ENCODE measurements at places on chromosomes 11 and 22.

GRCh38 chr11:128448981-128449713 lies 138.2 kb downstream of the ETS1 start:
- no peak for DNase-seq

DNA sequence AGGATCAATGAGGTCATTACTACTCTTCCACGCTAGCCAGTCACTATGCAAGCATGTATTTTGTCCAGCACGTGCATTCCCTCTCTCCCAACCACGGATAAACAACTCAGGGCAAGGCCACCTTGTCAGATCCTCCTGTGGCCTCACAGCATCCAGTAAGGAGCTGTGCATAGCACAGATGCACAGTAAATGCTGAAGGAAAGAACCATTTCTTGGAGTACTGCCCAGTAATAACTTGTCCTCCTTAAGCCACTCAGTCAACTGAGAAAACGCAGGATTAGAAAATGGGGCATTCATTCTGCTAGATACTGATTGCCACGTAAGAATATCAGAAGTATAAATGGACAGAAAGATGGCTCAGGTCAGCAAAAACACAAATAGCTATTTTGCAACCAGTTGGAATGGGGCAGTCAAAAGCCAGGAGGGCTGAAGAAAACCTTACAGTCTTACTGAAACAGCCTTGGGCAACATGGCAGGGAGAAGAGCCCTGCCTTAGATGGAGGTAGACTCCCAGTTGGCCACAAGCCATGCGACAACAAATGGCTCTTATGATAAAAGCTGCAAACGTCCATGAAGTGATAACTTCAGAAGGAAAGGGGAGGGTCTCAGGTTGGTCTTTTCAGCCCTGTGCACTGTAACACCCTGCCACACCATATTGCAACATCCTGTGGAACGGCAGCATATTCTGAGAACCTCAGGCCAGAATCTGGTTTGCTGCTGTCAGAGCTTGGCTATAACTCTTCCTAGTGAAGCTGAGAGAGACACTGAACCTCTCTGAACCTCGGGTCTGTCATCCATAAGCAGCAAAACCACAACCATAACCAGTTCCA lies 23.0 kb downstream of the PC start:
- no peak for DNase-seq

DNA sequence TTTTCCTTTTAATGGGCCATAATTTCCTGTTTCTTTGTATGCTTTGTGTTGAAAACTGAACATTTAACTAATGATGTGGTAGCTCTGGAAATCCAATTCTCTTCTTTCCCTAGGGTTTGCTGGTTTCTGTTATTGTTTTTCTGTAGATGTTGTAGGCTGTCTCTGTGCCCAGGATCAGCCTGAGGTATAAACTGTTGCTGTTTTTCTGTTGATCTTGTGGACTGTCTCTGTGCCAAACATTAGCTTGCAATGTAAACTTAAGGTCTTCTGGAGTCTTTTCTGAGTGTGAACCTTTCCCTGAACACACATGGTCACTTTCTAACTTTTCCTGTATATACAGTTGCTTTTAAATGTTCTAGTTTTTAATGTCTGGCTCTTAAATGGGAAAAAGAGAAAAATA lies 5.9 kb upstream of the TSKU start:
- DNase-seq, result no peak

GRCh38 chr22:40396882-40397281 lies 26.5 kb downstream of the SGSM3 start:
- DNase-seq, result peak; percentile 35

- no peak for DNase-seq
These were observed 72.2 kb downstream of the KCNQ1 start for GRCh38 chr11:2517016-2517385.

DNA sequence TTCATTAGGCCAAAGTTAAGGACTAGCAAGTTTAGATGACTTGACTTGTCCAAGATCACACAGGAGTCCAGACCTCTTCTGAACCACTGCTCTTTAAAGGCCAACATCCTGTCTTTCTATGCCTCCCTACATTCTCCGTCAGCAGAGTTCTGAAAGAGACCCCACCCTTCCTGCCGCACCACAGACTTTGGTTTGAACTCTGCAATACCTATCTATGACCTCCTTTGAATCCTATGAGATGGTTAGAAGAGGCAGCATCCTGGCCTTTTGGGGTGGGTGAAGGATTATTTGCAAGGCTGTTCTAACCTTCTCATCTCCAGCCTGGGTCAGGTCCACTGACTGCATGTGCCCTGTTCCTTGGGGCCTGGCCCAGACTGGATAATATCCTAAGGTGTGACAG lies 4.3 kb upstream of the RRM1 start:
- DNase-seq, result no peak

DNA sequence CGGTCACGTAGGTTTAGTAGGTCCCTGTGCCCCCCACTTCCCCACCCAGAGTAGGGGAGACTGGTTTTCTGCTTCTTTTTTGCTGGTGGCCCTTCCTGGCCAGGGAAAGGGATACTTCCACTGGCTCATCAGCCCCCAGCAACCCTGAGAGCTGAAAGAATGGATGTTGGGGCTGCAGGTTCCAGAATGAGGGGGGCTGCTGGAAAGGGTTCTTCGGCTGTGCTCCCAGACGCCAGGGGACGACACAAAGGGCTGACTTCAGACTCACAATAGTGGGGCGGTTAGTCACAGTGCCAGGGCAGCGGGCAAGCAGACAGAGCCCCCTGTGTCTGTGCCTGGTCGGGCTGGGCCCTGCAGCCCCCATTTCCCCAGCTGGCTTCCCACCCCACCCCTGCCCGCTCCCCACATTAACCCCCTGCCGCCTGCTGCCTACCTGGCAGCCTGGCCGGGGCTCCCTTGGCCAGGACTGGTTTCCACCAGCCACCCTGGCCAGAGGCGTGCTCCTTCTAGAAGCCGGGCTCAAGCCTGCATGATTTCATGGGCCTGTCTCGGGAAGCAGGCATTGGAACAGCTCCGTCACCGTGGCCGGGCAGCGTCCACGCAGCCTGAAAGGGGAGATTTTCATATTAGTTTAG lies 79.1 kb upstream of the WNT7B start:
- no peak for DNase-seq

- no peak for DNase-seq
These were observed 48.5 kb upstream of the TIMP3 start for GRCh38 chr22:32752816-32753520.
